ENCODE measurements at places on chromosomes 11 and 22. TPM values are rescaled to one million over a fixed set of nuclear protein-coding genes. Genes with fewer than 3 reads are reported as not detected.

GRCh38 chr22:20610243-20610686, 102.9 kb downstream of the MED15 start:
- DNase-seq = no peak

- no peak for DNase-seq
These were observed 87.8 kb upstream of the DRD2 start for GRCh38 chr11:113562981-113563461.

DNA sequence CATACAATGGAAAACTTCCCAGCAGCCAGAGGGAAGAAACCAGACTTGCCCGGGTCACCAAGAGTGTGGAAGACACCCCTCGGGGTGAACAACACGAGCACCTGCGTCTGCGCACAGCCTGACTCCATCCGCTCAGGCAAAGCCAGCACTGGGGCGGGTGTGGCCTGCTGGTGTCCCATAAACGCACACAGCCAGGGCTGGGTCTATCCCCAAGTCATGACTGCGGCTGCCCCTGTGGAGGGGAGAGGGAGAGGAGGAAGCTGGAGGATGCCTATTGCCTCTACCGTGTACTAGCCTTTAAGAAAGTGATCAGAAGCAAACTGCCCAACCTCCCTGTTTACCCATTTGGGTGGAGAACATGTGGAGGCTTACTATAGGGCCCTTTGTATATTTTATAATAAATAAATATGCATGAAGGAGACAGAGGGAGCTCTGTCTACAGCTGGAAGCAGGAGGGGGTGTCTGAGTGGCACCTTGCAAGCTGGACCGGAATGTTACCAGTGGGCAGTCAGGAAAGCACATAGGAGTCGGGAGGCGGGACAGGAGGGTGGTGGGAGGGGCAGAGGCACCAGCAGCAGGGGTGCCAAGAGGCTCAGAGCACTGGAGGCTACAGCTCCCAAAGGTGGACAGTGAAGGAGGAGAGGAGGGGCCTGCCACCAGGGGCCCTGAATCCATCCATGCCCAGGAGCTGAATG, 79.6 kb downstream of the PHF21B start:
- no peak for DNase-seq

- DNase-seq = no peak
These were observed 13.5 kb downstream of the EIF3L start for GRCh38 chr22:37862570-37863325.

CARD16 gene
- 15.5 TPM for total RNA-seq

RTN4RL2 gene
- 0.64 TPM for total RNA-seq

LRRC74B gene
- total RNA-seq = 2.6 TPM
